ENCODE measurements at places on chromosomes 16 and 17. TPM values are rescaled to one million over a fixed set of nuclear protein-coding genes. Genes with fewer than 3 reads are reported as not detected.

GRCh38 chr17:78010759-78011158 lies 52.3 kb downstream of the TNRC6C start:
- DNase-seq, result no peak

GRCh38 chr17:50853015-50853615 lies 13.0 kb downstream of the TOB1 start:
- no peak for DNase-seq

DNA sequence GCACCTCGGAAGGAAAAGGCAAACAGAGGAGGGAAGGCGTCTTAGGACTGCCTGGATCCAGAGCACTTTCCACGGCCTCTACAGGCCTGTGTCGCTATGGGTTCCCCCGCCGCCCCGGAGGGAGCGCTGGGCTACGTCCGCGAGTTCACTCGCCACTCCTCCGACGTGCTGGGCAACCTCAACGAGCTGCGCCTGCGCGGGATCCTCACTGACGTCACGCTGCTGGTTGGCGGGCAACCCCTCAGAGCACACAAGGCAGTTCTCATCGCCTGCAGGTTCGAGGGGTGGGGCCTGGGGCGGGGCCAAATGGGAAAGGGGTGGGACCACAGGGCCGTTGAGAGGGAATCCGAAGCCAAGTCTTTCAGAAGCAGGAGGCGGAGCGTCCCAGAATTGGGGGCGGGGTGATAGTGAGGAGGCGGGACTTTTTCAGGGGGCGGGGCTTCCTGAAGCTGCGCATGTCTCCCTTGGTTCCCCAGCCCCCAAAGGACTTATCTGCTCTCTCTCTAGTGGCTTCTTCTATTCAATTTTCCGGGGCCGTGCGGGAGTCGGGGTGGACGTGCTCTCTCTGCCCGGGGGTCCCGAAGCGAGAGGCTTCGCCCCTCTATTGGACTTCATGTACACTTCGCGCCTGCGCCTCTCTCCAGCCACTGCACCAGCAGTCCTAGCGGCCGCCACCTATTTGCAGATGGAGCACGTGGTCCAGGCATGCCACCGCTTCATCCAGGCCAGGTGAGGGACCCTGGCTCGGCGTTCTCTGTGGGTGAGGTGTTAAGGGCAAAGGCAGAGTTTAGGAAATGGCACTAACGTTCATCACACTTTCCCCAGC lies 939 bp downstream of the BCL6B start:
- peak; percentile 85 for DNase-seq

GRCh38 chr16:2475413-2476344 lies 752 bp downstream of the TBC1D24 start:
- DNase-seq, result no peak

DNA sequence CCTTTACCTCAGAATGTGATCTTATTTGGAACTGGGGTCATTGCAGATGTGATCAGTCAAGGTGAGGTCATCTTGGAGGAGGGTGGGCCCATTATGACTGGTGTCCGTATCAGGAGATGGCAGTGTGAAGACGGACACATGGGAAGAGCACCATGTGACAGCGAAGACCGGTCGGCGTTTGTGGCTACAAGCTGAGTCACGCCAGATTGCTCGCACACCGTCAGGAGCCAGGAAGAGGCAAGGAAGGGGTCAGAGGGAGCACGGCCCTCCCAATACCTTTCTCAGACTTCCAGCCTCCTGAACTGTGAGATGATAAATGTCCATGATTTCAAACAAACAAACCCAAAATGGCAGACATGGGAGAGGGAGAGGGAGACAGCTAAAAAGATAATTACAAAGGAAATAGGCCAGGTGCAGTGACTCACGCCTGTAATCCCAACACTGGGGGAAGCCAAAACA lies 13.2 kb downstream of the STARD3 start:
- DNase-seq, result no peak

Gene GRAPL
- not detected for total RNA-seq

Gene GPR139
- total RNA-seq, result not detected

Gene NACA2
- total RNA-seq, result not detected

Gene CCL11
- total RNA-seq, result not detected

Gene MSLN
- 2.6 TPM for total RNA-seq

Gene MPP2
- total RNA-seq, result 0.26 TPM

Data from bronchial epithelial cell (primary cell).